ENCODE measurements at places on chromosomes 3 and 15.

GRCh38 chr15:94743668-94744067 is 512.3 kb downstream of the MCTP2 start:
- DNase-seq: no peak

DNA sequence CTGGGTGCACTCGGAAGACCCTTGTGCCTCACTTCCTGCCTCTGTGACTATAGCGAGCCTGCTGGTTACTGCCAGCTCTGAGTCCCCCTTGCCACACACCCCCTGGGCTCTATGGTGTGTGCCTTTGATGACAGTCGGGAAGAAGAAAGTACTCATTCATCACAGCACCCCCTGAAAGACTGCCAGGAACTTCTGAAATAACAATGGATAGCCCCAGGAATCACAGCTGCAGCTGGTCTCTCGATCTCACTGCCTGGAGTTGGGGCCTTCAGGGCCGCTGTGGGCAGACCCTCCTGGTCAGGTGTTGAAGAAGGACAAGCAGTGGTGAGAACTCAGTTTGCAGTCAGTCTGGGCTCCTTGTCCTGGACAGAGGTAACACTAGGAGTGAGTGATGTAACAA is 9.8 kb upstream of the RPP14 start:
- DNase-seq: no peak

GRCh38 chr3:151814588-151814987 is 672 bp downstream of the AADAC start:
- no peak for DNase-seq

DNA sequence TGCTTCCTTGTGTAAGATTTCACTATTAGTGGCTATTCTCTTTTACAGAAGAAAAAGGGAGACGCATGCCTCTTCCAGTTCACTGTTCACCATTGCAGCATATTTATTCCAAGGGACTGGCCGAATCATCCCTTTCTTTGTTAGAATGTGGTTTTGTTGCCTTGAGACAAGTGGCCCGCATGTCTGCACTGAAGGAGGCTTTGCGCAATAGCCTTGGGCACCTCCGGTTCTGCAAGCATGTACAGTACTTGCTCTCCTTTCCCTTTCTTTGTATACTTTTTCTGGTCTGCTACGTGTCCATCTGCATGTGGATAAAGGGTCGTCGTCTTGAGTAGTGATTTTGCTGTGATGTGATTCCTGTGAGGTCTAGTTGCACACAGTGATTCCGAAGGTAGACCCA is 43.0 kb downstream of the FLNB start:
- DNase-seq: no peak

GRCh38 chr3:105829871-105830622 is 38.8 kb downstream of the CBLB start:
- DNase-seq: no peak

DNA sequence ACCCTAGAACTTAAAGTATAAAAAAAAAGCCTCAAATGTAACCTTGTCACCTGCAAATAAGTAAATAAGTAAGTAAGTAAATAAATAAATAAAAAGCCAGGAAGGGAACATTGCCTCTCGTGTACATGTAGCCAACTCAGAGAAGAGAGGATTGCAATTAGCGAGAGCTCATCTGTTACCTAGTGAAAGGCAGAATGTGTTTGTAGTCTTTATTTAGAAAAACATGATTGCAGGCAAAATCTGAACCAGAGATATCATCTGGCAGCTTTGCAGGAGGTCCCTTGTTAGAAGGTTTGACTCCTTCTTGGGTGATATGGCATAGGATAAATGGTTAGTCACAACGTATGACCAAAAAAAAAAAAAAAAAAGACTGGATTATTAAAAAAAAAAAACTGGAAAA is 71.6 kb upstream of the SYN2 start:
- no peak for DNase-seq

GRCh38 chr3:46935168-46935858 is 41.2 kb downstream of the CCDC12 start:
- DNase-seq: peak; percentile 68

- no peak for DNase-seq
These were observed 30.7 kb downstream of the PXYLP1 start for GRCh38 chr3:141262308-141262705.

DNA sequence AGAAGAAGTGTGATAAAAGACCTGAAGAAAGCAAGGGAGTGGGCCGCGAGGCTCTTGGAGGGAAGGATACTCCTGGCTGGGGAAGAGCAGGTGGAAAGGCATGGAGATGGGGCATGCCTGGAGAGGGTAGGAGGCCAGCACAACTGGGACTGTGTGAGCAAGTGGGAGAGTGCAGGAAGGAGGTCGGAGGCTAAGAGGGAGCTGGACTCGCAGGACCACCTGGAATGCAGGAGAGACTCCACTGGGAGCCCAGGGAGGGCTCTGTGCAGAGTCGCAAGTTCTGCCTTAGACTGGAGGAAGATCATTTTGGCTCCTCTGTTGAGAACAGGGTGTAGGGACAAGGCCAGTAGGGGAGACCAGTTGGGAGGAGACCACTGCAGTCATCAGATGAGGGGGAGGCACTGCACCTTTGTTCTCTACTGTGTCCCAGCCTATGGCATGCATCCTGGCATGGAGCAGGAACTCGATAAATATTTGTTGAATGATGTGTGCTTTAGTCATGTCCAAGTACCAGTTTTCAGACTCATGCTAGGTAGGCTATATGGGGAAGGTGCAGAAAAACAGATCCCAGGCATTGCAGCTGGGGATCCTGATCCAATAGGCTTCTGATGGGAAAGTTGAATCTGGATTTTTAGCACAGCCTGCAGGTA is 13.7 kb downstream of the FAM107A start:
- DNase-seq: no peak

- DNase-seq: no peak
These were observed 27.1 kb downstream of the FILIP1L start for GRCh38 chr3:100087198-100087597.

- no peak for DNase-seq
These were observed at the start of gene PRR23B for GRCh38 chr3:139020868-139021234. Gene PRR23B (minus strand): TSS chr3:139020926. CDS start chr3:139020661, 265 bp downstream.

DNA sequence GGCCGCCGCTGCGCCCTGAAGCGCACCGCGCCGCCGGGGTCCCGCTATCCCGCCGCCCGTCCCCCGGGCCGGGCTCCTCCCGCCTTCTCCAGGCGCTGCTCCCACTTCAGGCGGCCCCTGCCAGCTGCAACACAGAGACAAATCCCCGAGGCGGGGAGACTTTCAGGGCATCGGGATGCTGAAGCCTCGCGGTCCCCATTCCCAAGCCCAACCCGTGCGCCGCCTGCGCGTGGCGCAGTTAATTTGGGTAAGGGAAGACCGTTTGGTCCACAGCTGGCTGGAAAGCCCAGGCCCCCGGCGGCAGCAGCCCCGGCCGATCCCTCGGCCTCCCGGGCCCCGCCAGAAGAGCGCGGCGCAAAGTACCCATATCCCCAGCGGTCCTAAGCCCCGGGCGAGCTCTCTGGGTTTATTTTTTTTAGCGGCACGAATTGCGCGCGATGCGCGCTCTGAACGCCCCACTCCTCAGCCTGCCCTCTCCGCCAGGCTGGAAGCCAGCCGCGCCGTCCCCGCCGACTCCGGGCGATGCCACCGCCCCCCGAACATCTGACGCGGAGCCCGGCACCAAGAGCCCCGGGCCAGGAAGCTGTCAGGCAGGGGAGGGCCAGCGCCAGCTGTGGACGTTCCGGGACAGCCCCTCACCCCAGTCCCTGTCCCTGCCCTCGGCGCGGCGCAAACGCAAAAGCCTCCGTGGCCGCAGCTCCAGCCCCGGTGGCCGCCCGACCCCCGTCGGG is 517 bp downstream of the FBN1 start:
- no peak for DNase-seq

- DNase-seq: no peak
These were observed 1.5 kb upstream of the CD200R1L start for GRCh38 chr3:112848196-112848595.

DNA sequence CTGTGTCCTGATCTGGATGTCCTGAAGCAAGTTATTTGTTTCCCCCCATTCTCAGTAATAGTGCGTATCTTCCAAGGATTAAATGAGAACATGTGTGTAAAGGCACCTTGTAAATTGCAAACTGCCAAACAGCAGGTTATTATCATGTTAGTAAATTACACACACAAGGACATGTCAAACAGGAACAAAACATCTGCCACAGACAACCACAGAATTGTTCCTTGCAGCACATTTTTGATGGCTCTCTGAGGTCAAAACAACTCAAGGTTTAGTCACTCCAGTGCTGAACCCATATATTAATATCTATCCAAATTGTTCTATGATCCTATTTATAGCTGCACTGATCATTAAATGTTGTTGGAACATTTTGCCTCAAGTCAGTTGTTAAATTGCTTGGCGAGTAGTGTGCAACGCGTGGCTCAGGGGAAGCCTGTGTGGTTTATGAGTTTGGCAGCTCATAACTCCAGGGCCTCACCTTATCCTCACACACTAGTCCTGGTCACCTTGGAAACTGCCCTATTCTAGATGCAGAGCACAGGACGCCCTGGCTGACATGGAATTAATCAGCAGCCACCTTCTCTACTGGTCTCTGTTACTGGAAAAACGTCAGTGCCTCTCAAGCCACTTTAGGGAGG is 46.3 kb upstream of the CDV3 start:
- no peak for DNase-seq

DNA sequence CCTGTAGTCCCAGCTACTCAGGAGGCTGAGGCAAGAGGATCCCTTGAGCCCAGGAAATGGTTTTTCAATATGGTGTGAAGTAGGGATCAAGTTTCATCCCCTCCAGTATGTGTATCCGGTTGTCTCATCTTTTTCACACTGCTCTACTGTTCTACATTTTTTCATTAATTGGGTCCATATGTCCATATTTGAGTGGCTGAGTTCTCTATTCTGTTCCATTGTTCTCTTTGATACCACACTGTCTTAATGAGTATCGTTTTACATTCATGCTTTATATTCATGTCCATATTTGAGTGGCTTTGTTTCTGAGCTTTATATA is 81.6 kb upstream of the LRRFIP2 start:
- DNase-seq: no peak

GRCh38 chr3:45596290-45596791 is 1.8 kb downstream of the LIMD1 start:
- DNase-seq: no peak

DNA sequence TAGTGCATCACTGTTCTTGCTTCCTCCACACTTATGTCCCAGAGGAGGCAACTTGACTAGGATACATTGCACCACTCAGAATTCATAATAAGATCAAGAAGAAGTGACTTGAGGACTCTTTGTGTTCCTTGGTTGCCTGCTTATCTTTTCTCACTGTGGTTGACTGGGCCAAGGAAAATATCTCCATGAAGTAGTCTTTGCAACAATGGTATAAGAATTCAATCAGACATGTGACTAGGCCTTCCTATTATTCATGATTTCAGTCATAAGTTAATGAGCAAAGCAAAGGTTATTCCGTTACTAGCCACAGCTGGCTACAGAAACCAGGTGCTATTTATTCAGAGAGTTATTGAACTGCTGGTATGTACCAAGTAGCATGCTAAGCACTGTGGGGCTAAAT is 359.3 kb downstream of the RORA start:
- no peak for DNase-seq

- no peak for DNase-seq
These were observed 26.7 kb upstream of the MED12L start for GRCh38 chr3:151058740-151059139.

DNA sequence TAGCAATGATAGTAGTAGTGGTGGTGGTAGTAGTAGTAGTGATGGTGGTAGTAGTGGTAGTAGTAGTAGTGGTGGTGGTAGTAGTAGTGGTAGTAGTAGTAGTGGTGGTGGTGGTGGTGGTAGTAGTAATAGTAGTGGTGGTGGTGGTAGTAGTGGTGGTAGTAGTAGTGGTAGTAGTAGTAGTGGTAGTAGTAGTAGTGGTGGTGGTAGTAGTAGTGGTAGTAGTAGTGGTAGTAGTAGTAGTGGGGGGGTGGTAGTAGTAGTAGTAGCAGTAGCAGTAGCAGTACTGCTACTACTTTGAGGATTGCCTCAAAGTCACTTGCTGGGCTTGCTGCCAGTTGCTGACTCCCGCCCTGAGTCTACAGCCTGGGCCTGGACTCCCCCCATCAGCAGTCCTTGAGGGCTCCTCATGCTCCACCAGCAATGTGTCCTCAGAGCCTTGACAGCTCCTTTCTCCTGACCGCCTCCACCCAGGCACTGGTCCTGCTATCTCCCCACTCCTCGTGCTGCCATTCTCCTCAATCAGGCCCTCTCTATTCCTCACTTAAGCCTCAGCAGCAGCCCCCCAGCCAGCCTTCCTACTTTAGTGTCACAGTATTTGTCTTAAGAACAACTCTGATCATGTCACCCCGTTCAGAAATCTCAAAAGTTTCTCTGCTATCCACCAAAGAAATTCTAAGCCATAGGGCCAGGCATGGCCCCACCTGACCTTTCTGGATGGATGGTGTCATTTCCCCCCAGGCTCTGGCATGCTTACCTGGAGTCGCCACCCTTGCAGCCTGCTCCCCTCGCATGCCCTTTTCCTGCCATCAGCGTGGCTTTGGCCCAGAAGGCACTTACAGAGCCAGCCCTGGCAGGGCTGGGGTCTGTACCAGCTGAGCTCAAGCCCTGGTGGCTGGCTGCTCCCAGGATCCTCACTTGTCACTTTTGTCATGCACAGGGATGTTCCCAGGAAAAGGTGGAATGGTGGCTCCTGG is 45.6 kb downstream of the DLEC1 start:
- DNase-seq: no peak

- DNase-seq: no peak
These were observed 81.7 kb downstream of the MEGF11 start for GRCh38 chr15:66171841-66172240.

DNA sequence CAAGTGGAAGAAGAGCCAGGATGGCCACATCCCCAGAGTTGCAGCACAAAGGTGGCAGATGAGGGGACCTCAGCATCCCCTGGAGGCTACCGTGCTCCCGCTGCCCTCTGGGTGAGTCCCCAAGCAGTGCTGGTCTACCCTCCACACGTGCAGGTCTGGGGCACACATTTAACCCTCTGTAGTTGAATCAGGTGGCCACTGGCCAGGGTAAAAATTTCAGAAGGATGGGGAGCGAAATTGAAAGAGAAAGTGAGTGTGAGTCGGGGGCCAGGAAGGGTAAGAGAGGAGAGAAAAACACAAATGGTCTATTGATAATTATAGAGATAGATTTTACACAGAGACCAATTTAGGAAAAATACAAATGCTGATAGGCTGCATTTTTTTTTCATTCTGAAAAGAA is 139.5 kb upstream of the EIF1B start:
- DNase-seq: no peak

DNA sequence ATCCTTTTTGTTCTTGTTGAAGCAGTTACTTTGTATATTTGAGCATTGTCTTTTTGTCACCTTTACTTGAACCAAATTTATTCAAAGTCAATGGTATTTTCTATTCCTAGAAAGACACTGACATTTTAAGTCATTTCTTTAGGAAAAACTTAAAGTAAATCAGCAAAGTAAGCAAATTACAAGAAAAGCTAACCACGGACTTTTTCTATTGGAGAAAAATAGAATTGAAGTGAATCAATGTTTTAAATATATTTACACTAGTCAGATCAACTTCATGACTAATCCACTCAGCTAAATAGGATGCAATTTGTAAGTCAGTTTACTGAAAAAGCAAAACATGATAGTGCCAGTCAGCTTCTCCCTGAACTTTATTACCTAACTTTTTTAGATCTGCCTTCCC is 733.8 kb upstream of the ALCAM start:
- DNase-seq: no peak
